ENCODE measurements at places on chromosomes 5 and 9. TPM values are rescaled to one million over a fixed set of nuclear protein-coding genes. Genes with fewer than 3 reads are reported as not detected.

C9orf43 gene
- polyA plus RNA-seq: 0.83 TPM

SLC24A2 gene
- not detected for polyA plus RNA-seq

CDC20B gene
- not detected for polyA plus RNA-seq

CAMK4 gene
- polyA plus RNA-seq: 84.5 TPM

SPINK6 gene
- polyA plus RNA-seq: not detected

PRSS3 gene
- polyA plus RNA-seq: not detected

FOXD4L6 gene
- not detected for polyA plus RNA-seq

PKD2L2 gene
- polyA plus RNA-seq: 0.41 TPM

- no peak for DNase-seq
Observed at GRCh38 chr9:36976371-36977030, 57.6 kb downstream of the PAX5 start.

DNA sequence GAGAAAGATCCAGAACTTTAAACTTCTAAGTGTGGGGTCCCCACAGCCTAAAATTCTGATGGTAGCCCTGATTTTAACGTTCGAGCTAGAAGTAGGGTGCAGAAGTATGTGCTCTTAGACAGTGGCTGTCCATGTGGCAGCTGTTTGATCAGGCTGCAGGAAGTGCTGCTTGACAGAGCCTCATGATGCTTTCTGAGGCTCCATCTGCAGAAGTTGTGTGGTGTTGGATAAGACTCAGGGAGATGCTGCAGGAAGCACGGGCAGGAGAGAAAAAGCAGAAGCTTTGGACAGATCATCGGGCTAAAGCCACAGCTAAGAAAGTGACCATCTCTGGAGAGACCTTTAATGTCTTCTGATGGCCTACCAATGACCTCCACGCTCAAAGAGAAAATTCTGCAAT lies 8.1 kb downstream of the MTMR12 start:
- no peak for DNase-seq

DNA sequence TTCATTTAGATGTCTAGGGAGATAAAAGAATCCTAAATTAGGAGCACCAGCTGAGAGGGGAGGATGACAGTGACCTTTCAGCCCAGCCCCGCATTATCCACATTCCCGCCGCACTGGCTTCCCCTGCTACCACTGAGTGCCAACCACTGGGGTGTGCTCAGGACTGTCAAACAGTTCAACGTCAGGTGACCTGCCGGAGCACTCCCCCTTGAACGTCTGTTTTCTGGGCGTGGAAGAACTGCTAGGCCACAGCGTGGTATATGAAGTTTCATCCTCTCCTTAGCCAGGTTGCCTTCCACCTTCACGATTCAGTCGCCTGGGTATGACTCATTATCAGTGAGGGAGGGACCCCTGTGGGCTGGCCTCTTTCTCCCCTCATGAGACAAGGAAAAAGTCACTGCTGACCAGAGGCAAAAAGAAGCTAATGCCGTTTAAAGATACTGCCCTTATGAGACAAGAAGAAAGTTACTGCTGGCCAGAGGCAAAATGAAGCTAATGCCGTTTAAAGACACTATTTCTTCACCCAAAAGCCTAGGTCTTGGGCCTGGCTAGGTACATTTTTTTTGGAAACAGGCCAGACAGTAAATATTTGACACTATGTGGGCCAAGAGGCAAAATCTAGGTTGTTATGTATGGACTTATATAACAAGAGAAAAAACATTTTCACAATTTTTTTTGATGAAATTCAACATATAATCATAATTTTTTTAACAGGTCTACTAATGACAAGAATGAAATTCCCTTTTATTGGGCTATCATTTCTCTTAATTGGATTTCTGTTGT lies 4.6 kb downstream of the NMRK1 start:
- DNase-seq: peak; percentile 53

DNA sequence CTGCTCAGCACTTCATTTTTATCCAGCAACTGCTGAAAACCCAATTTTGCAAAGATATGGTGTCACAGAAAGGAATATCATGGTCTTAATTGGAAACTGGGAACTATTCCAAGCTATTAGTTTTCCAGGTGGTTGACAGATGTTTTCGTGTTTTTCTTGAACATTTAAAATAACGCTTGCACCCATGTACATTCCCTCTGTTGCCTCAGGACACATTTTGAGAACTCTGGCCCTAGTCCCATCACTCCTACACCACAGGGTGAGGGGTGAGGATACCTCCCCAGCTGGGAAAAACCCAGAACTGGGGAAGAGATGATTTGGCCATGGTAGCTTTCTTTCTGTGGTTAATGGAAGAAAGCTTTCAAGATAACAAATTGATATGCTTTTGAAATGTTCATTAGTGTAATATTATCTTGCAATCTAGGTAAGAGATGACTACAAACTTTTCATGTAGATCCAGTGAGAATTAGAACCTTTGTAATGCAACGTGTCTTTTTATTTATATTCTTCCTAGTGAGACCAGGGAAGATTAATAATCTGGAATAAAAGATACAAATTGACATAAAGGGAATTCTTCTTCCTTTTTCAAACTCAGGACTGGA lies 627.0 kb downstream of the RAB3C start:
- DNase-seq: no peak
